HepG2 (cell line): ENCODE measurements at places on chromosomes 11 and 22. TPM values are rescaled to one million over a fixed set of nuclear protein-coding genes. Genes with fewer than 3 reads are reported as not detected.

The C1QTNF4 gene
- not detected in 2 replicates for total RNA-seq

The CALCA gene
- total RNA-seq = not detected in 2 replicates

The CEP126 gene
- total RNA-seq = 1.4 and 1.8 TPM in 2 replicates

The SYCE3 gene
- not detected in 2 replicates for total RNA-seq

The ALDH3B1 gene
- 4.0 and 4.5 TPM in 2 replicates for total RNA-seq

The TSKU gene
- total RNA-seq = 11.9 and 21.4 TPM in 2 replicates

The FXYD6 gene
- total RNA-seq = not detected in 2 replicates

The POTEH gene
- total RNA-seq = not detected in 2 replicates

- peaks cover 3% of the 10 kb centered on the region; the same call in 1 of the 3 replicates for H3K36me3 ChIP-seq
- peaks cover 88% of the 10 kb centered on the region for H3K4me1 ChIP-seq
- peak overlapping the region; percentile 45 for H3K27ac ChIP-seq
- H3K4me3 ChIP-seq = no peak overlapping the region
- DNase-seq = no peak
These were observed 6.1 kb downstream of the MAPK1 start for GRCh38 chr22:21861264-21861848.

DNA sequence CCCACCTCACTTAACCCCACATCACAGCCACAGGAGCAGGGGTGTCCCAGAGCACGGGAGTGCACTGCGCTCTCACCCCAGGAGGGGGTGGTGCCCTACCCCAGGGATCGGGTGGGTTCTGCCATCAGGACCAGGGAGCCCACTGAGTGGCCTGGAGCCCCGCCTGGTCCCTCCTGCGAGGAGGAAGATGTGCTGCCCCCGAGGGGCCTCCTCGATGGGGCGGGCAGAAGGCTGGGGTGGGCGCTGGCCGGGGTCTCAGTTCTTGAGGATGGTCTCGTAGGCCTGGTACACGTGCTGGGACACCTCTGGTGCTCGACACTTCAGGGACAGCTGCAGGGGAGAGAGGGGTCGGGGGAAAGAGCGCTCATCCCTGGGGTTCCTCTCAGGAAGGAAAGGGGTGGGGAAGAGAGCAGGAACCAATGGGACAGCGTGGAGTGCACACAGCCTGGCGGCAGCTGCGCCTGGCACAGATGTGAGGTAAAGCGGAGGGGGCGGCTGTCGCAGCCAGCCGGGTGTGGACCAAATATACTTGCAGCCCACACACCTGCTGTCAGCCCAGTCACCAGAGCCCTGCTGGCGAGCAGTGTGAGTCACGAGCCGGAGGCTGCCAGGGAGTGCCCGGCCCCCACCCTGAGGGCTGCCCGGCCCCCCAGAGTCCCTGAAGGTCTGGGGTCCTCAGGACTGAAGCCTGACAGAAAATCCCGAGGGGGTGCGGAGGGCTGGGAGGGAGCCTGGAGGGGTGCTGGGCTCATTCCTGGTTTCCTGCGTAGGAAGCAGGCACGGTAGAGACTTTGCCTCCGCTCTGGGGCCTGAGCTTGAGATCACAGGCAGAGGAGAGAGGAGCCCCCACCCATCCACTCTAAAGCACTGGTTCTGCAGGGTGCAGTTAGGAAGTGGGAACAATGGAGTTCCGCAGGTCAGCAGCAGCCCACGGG is 13.3 kb upstream of the RASL10A start:
- no peak overlapping the region for H3K27ac ChIP-seq
- no peaks in the 10 kb centered on the region for H3K4me1 ChIP-seq
- H3K4me3 ChIP-seq = no peak overlapping the region
- no peak for DNase-seq

GRCh38 chr11:77442394-77443053 is 31.4 kb downstream of the PAK1 start:
- no peak overlapping the region for H3K4me3 ChIP-seq
- no peaks in the 10 kb centered on the region for H3K27me3 ChIP-seq
- H3K27ac ChIP-seq = no peak overlapping the region
- peaks cover 18% of the 10 kb centered on the region for H3K4me1 ChIP-seq
- H3K36me3 ChIP-seq = no peaks in the 10 kb centered on the region

DNA sequence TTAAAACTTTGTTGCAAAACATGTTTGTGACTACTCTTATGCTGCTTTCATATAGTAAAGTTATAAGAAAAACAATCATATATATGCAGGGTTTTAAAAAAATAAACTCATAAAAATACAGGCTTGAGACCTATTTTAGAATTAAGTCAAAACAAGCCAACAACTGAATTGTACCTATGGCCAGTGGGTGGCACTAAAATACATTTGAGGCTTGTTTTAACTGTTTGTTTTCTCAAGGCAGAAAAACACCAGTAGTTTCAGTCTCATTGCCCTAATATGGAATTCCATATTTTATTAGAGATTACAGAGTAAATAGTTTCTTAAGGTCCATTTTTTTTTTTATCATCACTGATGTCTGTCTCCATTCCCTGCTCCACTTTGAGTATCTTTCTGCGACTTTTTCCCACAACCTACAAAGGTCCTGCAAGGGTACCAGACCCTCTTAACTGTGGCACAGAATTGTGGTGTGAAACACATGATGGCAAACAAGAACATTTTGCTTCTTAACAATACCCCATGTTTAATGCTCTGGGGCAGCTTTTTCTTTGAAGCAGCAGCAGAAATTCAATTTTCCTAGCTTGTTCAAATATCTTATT is 8.5 kb upstream of the CCDC89 start:
- DNase-seq = peak; percentile 20
- H3K4me3 ChIP-seq = no peak overlapping the region
- H3K4me1 ChIP-seq = no peaks in the 10 kb centered on the region
- H3K27me3 ChIP-seq = no peaks in the 10 kb centered on the region

GRCh38 chr11:124670732-124671131 is 2.8 kb downstream of the SIAE start:
- H3K4me1 ChIP-seq = peaks cover 19% of the 10 kb centered on the region
- H3K27ac ChIP-seq = no peak overlapping the region
- H3K27me3 ChIP-seq = no peaks in the 10 kb centered on the region
- H3K36me3 ChIP-seq = no peaks in the 10 kb centered on the region; the same call in 1 of the 2 replicates
- no peak overlapping the region for H3K4me3 ChIP-seq

GRCh38 chr11:63554877-63555223 is 8.3 kb downstream of the PLAAT2 start:
- H3K36me3 ChIP-seq = no peaks in the 10 kb centered on the region
- no peak for DNase-seq
- H3K4me3 ChIP-seq = no peak overlapping the region
- H3K27me3 ChIP-seq = no peaks in the 10 kb centered on the region; the same call in 1 of the 2 replicates
- H3K27ac ChIP-seq = no peak overlapping the region

- H3K36me3 ChIP-seq = no peaks in the 10 kb centered on the region
- no peak overlapping the region for H3K27ac ChIP-seq
- no peaks in the 10 kb centered on the region for H3K27me3 ChIP-seq
- DNase-seq = no peak
These were observed 22.8 kb upstream of the DGAT2 start for GRCh38 chr11:75745807-75746206.

GRCh38 chr11:35006389-35007128 is 90.1 kb downstream of the PDHX start:
- H3K27me3 ChIP-seq = no peaks in the 10 kb centered on the region
- no peak overlapping the region for H3K27ac ChIP-seq
- no peaks in the 10 kb centered on the region for H3K36me3 ChIP-seq
- no peak overlapping the region for H3K4me3 ChIP-seq

- no peak overlapping the region for H3K27ac ChIP-seq
- DNase-seq = peak; percentile 38
- H3K27me3 ChIP-seq = peaks cover 3% of the 10 kb centered on the region
These were observed 35.1 kb downstream of the RPL3 start for GRCh38 chr22:39284142-39284980.

GRCh38 chr22:37965940-37966664 is 12.6 kb downstream of the POLR2F start:
- H3K27me3 ChIP-seq = no peaks in the 10 kb centered on the region
- peaks cover 19% of the 10 kb centered on the region for H3K36me3 ChIP-seq
- peak overlapping the region; percentile 70 for H3K27ac ChIP-seq
- peaks cover 63% of the 10 kb centered on the region for H3K4me1 ChIP-seq

GRCh38 chr11:86372041-86372440 is 2.6 kb upstream of the CCDC81 start:
- no peak overlapping the region for H3K4me3 ChIP-seq
- H3K36me3 ChIP-seq = no peaks in the 10 kb centered on the region
- no peaks in the 10 kb centered on the region for H3K4me1 ChIP-seq
- DNase-seq = no peak

GRCh38 chr11:116130122-116130521 is 625.9 kb upstream of the CADM1 start:
- H3K4me1 ChIP-seq = no peaks in the 10 kb centered on the region
- H3K4me3 ChIP-seq = no peak overlapping the region
- H3K27ac ChIP-seq = no peak overlapping the region
- DNase-seq = no peak

GRCh38 chr11:46564459-46564858 is 29.4 kb downstream of the AMBRA1 start:
- no peak overlapping the region for H3K27ac ChIP-seq
- no peaks in the 10 kb centered on the region for H3K27me3 ChIP-seq
- peaks cover 71% of the 10 kb centered on the region for H3K4me1 ChIP-seq
- no peaks in the 10 kb centered on the region; the same call in 1 of the 2 replicates for H3K36me3 ChIP-seq

DNA sequence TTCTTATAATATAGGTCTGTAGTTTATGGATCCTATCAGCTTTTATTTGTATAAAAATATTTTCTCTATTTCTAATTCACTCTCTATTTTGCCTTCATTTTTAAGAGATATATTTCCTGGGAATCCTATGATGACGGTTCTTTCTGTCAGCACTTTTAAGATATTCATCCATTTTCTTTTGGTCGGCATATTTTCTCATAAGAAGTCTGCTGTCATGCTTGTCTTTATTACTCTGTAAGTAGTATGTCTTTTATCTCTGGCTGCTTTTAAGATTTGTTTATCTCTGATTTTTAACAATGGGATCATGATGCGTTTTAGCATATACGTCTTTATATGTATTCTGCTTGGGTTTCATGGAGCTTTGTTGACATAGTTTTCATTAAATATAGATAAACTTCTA is 175.5 kb downstream of the SNX19 start:
- no peak overlapping the region for H3K4me3 ChIP-seq
- H3K4me1 ChIP-seq = no peaks in the 10 kb centered on the region
- DNase-seq = no peak
- no peaks in the 10 kb centered on the region for H3K36me3 ChIP-seq

- H3K27me3 ChIP-seq = peaks cover 9% of the 10 kb centered on the region; the same call in 1 of the 3 replicates
- DNase-seq = no peak
- H3K4me3 ChIP-seq = no peak overlapping the region
- H3K4me1 ChIP-seq = no peaks in the 10 kb centered on the region
- H3K36me3 ChIP-seq = no peaks in the 10 kb centered on the region
These were observed 62.7 kb downstream of the APOL3 start for GRCh38 chr22:36097880-36098279.

DNA sequence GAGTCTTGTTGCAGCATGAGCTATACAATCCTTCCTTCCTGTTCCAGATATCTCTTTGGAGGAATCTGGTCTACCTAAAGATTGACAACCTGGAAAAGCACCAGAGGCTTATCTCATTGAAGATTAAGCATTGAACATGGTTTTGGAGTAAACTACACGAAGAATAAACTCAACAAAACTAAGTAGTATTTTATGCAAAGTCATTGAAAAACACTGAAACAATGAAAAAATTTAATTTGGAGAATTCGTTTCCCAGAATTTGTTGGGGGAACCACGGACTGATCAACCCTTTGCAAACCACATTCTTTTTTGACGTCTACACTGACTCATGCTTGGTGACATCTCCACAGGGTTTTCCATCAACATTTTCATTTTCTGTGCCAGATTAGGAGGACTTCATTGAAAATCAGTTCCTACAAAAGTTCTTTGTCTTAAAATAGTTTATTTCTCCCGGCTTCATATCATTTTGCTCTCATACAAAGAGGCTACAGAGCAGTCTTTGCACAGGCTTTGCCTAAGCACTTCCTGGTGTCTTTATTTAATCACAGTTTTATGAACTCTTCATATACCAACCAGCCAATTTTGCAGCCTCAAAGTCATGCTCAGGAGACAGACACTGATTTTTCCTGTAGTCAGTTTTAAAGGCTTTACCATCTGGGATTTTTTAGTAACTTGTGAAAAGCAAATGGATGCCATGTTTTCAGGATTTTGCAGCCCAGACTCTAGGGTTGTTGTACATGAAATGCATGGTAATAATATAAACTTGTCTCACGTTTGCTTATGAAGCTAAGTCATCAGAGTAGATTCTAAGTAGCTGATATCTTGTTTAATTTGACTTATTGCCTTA is 186.3 kb downstream of the C11orf91 start:
- H3K4me3 ChIP-seq = no peak overlapping the region
- H3K36me3 ChIP-seq = no peaks in the 10 kb centered on the region
- no peak for DNase-seq
- 0 out of 3 replicates have a peak, but pooled peaks cover 8% of the 10 kb centered on the region for H3K27me3 ChIP-seq

DNA sequence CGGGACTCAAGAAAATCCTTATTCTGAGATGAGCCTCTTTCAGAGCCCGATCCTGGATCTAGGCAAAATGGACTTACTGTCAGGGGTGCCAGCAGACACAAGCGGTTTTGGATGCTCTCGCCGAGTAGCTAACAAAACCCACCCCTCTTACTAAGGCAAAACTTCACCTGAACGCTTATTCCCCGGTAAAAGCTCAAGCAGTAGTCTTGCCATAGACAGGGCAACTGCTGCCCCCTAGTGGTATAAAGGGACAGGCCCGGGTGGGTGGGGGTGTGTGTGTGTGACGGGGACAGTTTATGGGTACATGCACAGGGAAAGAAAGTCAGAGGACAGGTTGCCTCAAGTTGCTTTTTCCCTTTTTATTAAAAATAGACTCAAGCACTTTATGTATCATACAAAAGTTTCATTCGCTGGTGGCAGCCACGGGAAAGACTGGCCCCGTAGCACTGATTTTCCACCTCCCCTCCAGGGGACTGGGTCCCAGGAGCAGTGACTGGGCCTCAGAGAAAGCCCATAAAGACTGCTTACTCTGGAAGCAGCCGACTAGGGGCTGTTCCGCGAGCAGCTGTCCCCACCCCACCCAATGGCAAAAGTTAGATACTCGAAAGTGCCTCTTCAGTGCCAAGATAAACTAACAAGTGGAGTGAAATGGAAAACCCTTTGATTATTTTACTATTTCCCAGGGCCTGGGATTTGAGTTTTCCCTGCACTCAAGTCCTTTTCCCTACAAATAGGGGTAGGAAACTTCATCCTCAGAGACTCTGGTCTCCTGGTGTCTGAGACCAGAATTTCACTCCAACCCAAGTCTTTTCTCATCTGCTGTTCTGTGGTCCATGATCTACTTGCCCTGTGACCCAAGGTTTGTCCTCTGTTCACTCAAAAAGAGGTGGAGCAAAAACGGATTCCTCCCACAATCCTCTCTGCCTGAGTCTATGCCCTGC is 4.7 kb downstream of the YPEL4 start:
- no peak overlapping the region for H3K27ac ChIP-seq
- no peak overlapping the region for H3K4me3 ChIP-seq
- peak; percentile 69 for DNase-seq

GRCh38 chr11:38646382-38646781 is 2048.3 kb upstream of the RAG2 start:
- no peaks in the 10 kb centered on the region for H3K27me3 ChIP-seq
- no peaks in the 10 kb centered on the region for H3K36me3 ChIP-seq
- H3K27ac ChIP-seq = no peak overlapping the region
- no peak overlapping the region for H3K4me3 ChIP-seq

- H3K4me1 ChIP-seq = peaks cover 1% of the 10 kb centered on the region
- H3K36me3 ChIP-seq = no peaks in the 10 kb centered on the region
- H3K27ac ChIP-seq = no peak overlapping the region
- DNase-seq = peak; percentile 43
- peaks cover 3% of the 10 kb centered on the region for H3K27me3 ChIP-seq
These were observed 43.5 kb downstream of the GGTLC2 start for GRCh38 chr22:22687638-22688500.

- peak overlapping the region; percentile 28 for H3K4me3 ChIP-seq
- H3K27me3 ChIP-seq = no peaks in the 10 kb centered on the region
- H3K27ac ChIP-seq = peak overlapping the region; percentile 94
These were observed 50.7 kb downstream of the STIM1 start for GRCh38 chr11:3906166-3906565.
